ENCODE measurements at places on chromosomes 7 and 10.

- no peak for DNase-seq
These were observed 6.1 kb downstream of the COPG2 start for GRCh38 chr7:130662426-130662825.

- DNase-seq, result no peak
These were observed 14.9 kb downstream of the HIPK2 start for GRCh38 chr7:139762886-139763285.

- no peak for DNase-seq
These were observed 151.0 kb downstream of the CHN2 start for GRCh38 chr7:29345590-29345989.

DNA sequence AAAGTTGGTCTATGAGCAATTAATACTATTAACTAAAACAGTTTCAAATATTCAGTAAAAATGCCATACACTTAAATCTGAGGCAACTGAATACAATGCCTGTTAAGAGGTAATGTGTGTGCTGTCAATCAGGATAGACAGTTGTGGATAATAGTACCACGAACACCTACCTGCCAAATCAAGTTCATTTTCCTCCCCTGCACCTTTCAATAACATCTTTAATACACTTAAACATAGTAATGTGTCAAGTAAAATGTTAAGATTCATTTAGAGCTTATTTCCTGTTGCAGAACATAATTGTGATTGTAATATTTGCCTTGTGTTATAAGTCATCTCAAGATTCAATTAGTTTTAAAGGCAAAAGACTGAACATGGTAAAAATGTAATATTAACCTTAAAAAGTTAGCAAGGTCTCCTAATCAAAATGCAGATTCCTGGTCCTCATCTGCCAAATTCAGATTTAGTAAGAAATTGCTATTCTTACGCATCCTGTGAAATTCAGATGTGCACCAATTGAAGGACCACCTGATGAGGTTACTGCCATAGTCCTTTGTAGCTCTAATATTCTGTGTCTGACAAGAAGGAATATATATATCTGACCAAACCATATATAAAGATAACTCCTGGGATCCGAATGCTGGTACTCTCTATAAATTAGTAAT, 37.1 kb downstream of the COL1A2 start:
- DNase-seq, result no peak

DNA sequence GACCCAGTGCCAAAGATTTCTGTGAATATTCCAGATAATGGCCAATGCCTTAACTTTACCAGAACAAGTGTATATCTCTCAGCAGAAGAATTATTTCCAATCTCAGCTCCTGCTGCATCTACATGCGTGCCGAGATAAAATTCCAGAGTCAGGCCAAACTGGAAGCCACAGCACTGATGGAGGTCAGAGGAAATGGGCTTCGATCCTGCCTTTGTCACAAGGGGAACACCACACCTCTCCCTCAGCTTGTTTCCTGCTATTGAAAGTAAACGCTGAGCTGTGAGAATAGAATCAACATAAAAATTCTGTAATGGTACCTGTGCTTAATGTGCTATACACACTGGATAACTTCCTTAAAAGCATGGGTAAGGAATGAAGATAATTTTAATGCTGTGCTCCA, 255.5 kb downstream of the NEBL start:
- no peak for DNase-seq

- no peak for DNase-seq
These were observed 640.7 kb upstream of the MKI67 start for GRCh38 chr10:128766915-128767314.

DNA sequence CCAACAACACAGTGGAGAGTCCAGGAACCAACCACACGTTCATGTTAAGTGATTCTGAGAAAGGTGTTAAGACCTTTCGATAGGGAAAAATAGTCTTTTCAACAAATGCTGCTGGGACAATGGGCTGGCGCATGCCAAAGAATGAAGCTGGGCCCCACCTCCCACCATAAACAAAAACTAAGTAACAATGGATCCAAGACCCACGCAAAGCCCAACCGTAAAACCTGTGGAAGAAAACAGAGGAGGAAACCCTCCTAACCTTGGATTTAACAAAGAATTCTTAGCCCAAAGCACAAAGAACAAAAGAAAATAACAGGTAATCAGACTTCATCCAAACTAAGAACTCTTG, 272.8 kb downstream of the ELFN1 start:
- DNase-seq, result no peak

- DNase-seq, result no peak
These were observed 3.5 kb upstream of the AKR1B1 start for GRCh38 chr7:134462337-134462925.

GRCh38 chr10:5956146-5956936, 21.0 kb downstream of the IL15RA start:
- no peak for DNase-seq

GRCh38 chr10:26738301-26738911, 40.9 kb downstream of the PDSS1 start:
- no peak for DNase-seq

DNA sequence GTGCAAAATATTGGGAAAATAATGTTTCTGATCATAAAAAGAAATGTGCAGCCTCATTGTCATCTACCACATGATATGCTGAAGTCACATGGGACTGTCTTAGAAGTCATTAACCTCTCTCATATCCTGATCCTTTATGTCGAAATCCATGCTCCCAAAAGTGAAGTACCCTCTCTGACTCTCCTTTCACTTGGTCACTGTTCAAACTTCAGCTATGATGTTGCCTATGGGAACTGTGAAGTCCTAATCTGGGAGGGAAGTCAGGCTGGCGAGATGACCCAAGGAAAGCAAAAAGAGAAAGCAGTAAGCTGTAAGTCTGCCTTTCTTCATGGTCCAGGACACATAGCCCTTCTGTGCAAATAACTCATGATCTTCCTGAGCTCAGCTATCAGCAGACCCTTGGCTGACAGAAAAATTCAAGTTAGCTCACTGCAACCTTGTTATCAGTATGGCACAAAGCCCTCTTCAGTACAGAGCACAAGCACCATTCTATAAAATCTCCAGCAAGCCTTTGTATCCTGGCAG, 29.5 kb downstream of the WASL start:
- no peak for DNase-seq

DNA sequence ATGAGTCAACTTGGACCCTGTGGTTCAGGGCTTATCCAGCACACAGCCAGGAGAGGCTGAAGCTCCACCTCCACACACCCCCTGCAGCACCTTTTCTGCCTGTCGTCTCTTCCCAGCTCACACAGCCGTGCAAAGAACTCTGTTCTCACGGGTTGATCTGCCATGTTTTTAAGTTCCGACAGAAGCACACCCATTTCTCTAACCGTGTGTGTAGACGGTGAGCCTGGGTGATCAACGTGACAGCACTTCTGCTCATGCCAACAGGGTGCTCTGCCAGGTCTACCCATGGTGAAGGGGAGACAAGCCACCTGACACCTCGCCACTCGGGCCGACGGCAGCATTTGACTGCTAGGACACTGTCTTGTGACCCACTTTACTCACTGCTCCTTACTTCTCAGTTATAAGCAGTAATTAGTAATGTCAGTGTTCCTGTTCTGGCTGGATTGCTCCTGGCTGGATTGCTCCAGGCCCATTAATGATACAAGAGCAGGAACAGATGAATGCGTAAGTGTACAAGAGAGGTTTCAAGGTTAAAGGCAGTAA, 90.5 kb downstream of the RNF216 start:
- DNase-seq, result no peak

DNA sequence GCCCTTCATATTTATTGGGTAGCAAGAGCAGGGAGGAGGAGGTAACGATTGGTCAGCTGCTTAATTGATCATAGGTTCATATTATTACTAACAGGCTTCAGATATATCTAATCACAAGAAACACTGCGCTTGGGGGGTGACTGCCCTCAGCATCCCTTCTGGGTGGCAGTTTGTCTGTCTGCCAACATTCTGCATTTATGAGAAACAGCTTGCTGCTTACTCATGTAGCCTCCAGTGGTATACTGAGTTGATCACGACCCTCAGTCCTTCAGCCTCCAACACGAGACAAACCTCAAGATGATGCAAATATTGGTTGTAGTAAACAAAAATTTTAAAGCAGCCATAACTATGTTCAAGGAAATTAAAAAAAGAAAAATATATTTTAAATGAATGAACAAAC, 657.8 kb upstream of the PHF14 start:
- no peak for DNase-seq

- DNase-seq, result no peak
These were observed 112.8 kb upstream of the STEAP1B start for GRCh38 chr7:22612776-22613175.

DNA sequence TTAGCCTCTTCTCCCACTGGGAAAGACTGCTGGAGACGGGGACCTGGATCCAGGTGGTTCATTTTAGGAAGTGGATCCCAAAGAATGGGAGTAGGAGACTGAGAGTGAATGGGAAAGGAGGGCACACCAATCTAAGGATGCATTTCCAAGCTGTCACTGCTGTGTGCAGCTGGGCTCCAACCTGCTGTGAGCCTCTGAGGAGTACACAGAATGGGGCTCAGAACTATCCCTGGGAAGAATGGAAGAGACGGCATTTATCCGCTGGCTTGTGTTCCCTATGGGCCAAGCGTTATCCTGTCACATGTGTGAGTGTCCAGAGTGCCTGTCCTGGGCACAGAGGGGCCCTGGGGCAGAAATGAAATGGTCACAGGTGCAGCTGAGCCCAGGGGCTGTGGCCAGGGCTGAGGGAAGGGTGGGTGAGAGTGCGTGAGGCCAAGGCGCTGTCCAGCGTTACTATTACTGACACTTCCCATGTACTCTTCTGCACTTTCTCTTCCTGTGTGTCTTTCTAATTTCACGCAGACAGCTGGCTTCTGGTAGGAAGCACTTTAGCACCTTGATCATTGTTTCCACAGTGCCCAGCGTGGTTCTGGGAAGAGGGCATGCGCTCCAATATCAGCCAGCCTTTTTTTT, 35.4 kb upstream of the PODXL start:
- no peak for DNase-seq

GRCh38 chr10:88254091-88254490, 329.0 kb downstream of the RNLS start:
- DNase-seq, result no peak

- no peak for DNase-seq
These were observed 616.9 kb upstream of the GHITM start for GRCh38 chr10:83522456-83522855.

- no peak for DNase-seq
These were observed 371.9 kb downstream of the LRRTM3 start for GRCh38 chr10:67297637-67298181.

DNA sequence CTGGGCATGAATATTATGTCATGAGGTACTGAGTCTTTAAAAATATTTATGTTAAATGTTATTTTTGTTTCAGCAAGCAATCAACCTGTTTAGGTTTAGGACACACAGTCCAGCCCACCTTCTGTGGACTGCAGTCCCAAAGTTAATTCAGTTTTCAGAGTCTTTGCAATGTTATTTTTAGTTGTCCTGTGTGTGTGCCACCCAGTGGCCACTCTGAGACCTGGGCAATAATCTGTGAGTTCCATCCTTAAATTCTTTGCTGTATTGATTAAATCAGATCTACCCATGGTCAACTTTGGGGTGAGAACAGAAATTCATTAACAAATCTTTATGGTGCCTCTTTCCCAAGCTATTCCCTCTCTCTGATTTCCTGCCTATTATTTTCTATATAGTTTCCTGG, 415.1 kb downstream of the CCSER2 start:
- DNase-seq, result no peak

DNA sequence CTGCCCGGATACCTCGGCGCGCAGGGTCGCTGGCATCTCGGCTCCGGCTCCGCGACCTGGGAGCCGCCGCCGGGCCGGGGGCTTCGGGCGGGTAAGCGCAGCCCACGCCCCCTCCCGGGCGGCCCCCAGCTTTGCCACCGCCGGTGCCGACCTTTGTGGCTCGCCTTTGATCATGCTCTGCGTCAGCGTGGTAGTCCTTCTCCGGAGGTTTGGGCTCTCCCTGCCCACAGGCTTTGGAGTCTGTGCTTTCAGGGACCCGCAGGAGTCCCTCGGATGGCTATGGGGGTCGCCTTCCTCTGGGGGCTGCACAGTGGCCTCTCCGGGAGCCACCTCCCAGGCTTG, 7.3 kb downstream of the ATP6V1F start:
- DNase-seq, result no peak

DNA sequence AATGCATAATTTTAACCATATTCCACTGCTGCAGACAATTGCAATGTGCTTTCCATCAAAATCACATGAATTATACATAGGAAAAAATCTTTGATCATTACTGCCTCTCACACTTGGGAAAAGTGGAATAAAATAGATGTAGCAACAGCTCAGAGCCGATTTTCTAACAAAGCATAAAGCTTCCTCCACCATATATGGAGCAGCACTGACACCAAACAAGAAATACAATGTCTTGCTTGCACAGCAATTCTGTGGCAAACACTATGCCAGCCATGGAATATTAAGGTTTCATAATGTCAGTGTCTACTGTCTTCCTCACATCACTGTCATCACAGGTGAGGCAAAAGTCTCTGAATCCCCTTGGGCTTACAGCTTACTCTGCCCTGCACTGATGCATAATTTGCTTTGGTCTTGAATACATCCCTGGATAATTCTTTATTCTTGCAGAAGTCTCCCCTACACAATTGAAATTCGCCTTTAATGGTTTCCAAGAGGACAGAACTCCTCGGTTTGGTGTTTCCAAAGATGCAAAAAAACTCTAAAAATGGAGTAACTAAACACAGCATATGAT, 198.5 kb downstream of the CACNA2D1 start:
- DNase-seq, result no peak

- no peak for DNase-seq
These were observed 9.7 kb upstream of the XPNPEP1 start for GRCh38 chr10:109932968-109933367.

DNA sequence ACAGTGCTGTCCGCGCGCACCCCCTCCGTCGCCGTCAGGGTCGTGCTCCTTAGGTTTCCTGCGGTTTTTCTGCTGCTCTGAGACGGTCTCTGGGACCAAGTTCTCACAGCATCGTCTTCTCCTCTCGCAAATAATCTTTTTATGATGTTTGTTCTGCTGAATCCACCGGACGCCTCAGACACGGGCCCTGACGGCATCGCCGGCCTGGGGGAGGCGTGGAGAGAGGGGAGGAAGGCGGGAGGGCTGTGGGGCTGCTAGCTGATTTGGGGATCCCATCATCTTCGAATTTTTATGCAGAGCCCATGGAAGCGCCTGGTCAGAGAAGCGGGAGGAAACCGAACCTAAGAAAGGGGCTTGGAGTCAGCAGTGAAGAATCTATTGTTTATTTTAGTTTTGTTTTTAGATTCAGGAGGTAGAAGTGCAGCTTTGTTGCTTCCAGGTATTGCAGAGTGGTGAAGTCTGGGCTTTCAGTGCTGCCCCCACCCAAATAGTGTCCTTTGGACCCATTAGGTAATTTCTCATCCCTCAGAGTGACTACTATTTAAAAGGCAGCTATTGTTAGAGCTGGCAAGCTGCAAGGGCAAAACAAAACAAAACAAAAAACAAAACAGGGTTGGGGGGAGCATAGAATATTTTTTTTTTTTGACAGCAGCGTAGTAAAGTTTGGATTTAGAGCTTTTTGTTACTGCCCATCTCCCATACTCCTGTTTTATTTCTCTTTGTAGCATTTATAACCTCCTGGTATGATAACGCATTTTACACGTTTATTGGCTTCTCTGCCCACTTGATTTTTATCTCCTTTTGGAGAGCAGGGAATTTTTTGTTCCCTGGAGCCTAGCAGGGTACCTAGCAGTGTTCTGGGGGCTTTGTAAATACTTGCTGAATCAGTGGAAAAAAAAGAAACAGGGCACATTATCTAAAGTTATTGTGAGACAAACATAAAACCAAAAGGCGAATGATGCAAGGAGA, 92.6 kb downstream of the SPAG6 start:
- DNase-seq, result no peak

GRCh38 chr7:154693661-154694060, 309.3 kb downstream of the PAXIP1 start:
- no peak for DNase-seq

- no peak for DNase-seq
These were observed 142.0 kb downstream of the NOC3L start for GRCh38 chr10:94220717-94221116.
